ENCODE measurements at places on chromosomes 5 and 9.

DNA sequence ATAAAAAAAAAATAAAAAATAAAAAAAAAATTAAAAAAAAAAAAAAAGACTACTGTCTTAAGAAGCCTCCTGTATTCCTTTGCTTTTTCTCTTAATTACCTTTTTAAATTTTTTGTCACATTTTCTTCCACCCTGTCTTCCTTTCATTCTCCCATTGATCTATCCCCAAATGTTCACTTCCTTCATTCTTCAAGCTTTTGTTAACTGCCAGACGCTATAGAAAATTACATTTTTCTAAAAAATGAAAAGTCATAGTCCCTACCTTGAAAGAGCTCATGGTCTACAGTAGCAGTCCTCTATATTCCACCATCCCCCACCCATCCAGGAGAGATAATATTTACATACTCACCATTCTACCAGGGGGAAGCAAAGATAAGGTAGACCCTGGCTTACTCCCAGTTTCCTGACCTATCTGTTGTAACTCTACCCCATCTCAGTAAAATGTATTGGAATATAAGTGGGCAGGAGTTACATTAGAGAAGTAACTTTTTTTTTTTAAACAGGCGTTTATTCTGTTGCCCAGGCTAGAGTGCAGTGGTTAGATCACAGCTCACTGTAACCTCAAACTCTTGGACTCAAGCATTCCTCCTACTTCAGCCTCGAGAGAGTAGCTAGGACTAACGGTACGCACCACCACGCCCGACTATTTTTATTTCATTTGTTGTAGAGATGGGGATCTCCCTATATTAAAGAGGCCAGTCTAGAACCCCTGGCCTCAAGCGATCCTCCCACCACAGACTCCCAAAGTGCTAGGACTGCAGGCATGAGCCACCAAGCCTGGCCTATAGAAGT is 3.8 kb upstream of the PRKAA1 start:
- DNase-seq, result no peak

DNA sequence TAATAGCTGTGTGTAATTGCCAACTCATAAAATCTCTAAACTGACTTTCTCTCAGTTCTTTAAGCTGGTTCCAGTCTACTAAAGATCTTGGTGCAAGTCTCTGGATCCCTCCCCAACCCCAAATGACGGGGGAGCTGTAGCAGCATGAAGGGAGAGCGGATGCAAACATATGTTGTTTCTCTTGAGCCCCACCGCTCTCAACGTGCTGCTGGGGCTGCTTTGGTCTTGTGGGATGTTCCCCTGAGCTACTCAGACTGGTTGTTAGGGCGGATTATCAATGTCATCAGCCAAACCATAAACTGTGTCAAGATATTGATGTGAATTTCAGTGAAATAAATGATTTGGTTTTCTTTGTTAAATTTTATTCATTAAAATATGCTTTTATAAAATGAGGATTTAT is 40.9 kb upstream of the APC start:
- no peak for DNase-seq

- DNase-seq, result no peak
Observed at GRCh38 chr9:111151537-111151936, 113.3 kb upstream of the LPAR1 start.

GRCh38 chr5:45162974-45163373 is 354.2 kb downstream of the MRPS30 start:
- peak; percentile 2 for DNase-seq

- no peak for DNase-seq
Observed at GRCh38 chr9:119197893-119198607, 171.2 kb downstream of the BRINP1 start.

- DNase-seq, result no peak
Observed at GRCh38 chr9:120949290-120949689, 22.7 kb upstream of the TRAF1 start.

- DNase-seq, result no peak
Observed at GRCh38 chr5:149488645-149489306, 62.5 kb downstream of the CSNK1A1 start.

DNA sequence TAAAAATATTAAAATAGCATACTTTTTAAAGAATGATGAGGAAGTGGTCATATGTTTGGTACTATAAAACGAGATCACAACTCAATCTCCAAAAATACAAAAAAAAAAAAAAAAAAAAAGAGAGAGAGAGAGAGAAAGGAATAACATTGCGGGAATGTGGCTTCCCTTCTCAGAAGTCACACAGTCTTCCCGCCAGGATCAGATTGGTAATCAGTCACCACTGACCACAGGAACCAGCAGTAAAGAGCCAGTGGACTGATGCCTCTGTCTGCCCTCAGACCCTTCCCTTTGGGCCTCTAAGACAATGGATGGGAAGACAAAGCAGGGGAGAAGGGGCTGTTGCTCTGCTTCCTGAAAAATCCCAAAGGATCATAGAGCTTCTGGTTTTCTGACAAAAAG is 104.9 kb downstream of the KLHL3 start:
- DNase-seq, result no peak

- DNase-seq, result no peak
Observed at GRCh38 chr5:118468085-118468484, 520.3 kb downstream of the DTWD2 start.

DNA sequence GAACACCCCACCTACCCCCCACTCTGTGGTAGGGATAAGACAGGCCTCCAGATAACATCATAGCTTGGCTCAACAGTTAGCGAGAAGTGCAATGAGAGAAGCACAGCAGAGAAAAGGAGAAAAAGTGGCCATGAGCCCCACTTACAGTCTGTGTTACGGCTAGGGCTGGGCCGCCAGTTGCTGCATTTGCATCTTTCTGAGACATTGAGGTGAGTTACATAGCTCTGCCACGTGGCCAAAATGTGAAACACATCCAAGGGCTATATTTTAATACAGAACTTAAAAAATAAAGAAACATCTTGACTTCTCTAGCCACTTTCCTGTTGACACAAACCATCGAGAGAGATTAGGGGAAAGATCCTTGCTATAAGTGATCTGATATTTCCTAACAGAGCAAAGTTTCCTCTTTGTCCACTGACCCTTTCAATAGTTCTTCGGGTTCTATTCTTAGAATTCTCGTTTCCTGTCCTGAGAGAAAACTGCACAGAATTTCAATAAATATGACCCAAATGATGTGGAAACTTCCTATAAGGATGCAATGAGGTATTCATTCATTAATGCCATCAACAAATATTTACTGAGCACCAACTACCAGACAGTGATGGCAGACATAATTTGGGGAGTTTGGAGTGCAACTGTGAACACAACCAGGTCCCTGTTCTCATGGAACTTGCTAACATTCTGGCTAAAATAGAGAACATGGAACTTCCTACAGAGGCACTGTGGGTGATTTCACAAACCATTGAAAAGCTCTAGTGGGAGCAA is 3.2 kb upstream of the TLE4 start:
- no peak for DNase-seq

- DNase-seq, result no peak
Observed at GRCh38 chr5:111950660-111951059, 193.7 kb upstream of the NREP start.

DNA sequence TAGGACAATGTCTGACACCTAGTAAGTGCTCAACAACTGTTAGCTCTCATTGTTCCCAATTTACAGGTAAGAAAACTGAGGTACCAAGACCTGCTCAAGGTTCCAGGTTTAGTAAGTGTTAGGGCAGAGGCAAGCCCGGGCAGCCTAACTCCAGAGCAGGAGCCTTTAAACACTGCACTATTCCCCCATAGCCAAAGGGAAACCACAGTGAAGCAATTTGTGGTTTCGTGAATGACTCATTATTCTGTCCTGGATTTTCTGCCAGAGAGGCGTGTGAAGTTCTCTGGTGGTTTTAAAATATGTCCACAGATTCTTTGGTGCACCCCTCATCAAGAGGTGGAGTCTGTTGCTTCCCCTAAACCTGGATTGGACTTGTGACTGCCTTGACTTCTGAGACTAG is 1.0 kb upstream of the MCC start:
- DNase-seq, result no peak

DNA sequence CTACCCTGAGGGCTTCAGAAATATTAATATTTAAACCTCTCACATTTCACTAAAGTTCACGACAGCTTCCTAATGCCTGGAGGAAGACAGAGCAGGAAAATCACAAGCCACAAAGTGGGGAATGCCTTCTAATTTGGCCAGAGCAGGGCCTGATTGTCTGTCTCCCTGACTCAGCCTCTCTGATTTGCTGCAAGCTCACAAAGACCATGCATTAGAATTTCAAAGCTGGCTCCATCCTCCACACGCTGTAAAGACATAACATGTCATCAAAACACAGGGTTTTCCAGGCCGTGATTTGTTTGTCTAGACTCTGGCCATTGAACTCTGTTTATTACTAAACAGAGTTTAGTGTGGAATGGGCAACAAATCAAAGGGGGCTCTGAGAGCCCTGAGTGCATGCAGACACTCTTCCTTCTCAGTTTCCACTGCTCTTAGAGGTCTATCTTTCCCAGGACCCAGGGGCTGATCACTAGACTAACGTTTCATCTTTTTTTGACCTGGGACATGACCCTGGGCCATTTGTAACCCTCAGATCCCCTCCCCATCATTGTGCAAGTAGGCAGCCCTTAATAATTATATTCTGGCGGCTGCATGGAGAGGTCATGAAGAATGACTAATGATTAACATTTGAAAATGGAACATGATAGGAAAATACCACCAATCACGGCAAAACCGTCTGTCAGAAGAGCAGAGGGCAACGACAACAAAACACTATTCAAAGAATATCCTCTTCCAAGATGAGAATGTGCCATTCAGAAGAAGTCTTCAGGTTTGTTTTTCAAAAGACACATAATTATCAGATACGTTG is 140.2 kb downstream of the ENC1 start:
- no peak for DNase-seq

DNA sequence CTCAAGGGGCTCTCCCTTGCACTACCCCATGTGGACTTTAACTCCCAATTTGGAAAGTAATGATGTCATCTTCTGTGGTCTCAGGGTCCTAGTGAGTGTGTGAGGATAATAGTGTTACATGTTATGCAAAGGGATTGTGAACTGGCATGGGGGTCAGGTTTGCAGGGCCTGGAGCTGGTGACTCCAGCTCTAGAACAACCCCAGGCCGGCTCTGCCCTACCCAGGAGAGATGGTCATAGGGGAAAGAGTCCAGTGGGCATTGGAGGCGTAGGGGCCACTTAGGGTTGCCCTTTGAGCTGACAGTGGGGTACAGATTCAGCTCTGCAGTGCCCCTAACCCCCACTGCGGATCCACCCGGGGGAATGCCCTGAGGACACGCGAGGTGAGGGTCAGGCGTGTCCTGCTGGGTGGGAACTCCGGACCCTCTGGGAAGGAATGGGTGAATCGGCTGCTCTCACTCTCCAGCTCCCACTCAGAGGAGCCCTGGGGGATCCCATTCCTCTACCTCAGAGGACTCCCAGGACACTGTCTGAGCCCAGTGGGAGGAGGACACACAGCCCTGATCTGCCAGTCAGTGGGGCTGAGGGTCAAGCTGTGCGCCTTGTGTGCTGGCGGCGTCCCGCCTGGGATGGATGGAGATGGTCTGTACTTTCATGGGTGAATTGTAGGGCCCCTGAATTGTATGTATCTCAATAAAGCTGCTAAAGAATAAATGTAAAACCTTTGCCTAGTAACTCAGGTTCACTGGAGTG is 2.5 kb upstream of the NKD2 start:
- DNase-seq, result peak; percentile 30

DNA sequence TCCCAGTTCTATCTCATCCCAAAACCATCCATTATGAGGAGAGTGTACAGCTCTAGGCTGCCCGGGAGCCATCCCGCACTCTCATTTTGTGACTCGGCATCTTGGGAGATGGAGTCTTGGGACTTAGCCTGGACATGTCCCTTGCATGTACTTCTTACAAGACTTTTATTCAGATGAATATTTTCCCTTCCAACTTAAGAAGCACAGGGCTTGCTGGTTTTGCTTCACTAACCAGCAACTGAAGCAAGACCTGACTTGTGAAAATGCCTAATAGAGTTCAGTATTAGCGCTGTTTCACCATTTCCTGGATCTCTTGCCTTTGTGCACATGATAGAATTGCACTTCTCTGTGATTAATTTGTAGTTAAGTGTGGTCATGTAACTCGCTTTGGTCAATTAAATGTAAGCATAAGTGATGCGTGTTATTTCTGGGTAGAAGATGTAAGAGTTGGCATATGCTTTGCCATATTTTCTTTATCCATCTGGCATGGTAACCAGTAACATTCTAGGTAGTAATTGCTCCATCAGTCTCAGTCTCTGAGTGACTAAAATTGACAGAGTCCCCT is 55.8 kb downstream of the PDCD1LG2 start:
- no peak for DNase-seq

DNA sequence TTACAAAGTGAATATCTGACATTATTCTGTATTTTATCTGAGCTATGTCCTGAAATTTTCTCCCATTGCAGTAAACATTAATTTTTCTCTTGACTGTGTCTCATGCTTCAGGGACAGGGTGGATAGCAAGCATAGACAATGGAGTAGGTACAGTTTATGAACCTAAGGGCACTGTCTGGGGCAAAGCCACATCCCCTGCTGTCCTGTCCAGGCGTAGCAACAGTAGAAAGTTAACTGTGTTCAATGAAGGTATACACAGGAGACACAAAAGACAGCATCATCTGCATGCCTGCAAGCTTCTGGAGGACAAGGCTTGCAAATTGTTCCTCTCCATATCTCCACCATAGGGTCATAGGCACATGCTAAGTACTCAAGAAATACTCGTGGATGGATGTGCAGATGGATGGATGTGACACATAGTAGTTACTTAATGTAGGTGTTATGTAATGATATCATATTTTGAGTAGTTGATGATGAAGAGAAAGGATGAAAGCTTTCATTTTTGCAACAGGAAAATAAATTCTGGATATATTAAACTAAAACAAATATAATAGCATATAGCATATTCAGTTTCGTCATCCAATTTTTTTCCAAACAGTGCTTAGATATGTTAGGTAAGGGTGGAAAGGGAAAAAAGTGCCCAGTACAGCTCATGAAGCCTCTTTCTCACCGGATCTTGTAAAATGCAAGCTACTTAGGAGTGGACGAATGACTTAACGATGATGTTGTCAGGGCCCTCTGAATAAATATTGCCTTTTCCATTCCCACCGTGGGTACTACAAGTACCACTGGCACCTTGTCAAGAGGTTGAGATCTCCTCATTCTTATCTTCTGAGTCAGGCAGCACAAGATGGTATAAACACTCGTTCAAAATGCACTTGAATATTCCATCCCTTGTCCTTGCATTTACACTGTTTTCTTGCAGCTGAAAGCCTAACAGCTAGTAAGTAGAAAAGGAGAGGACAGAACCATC is 19.9 kb upstream of the ZSWIM6 start:
- DNase-seq, result no peak

- no peak for DNase-seq
Observed at GRCh38 chr9:135932656-135933055, 25.3 kb upstream of the CAMSAP1 start.

GRCh38 chr9:126117631-126118030 is 209.0 kb upstream of the MVB12B start:
- DNase-seq, result no peak

Measured in left lung (tissue), 14 donors.